ENCODE measurements at places on chromosomes 11 and 22.

DNA sequence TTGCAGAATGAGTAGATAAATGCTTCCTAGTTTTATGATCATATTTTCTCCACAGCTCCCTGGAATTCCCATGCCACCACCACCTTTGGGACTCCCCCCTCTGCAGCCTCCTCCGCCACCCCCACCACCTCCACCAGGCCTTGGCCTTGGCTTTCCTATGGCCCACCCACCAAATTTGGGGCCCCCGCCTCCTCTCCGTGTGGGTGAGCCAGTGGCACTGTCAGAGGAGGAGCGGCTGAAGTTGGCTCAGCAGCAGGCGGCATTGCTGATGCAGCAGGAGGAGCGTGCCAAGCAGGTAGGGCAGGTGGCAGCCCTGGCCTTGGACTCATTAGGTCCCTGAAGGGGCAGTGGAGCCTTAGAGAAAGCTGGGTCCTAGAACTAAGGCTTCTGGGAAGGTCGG is 2.9 kb downstream of the SF3B2 start:
- no peak for DNase-seq

GRCh38 chr11:117616979-117617378 is 180.0 kb downstream of the DSCAML1 start:
- DNase-seq, result no peak

DNA sequence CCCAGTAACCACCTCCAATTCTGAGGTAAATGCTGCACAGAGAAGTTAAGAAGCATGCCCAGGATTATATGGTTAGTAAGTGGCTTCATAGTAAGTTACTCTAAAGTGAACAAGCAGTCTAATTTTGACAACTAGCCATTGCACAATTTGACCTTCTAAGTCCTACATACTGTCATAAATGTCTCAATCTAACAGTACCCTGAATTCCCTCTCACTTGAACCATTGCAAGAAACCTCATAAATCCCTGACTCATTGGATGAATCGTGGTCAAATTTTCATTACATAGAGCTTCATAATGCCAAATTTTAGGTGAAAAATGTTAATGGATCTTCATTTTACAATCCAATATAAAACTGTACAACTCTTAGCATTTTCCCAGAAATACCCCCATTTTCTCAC is 217.3 kb upstream of the GRIA4 start:
- DNase-seq, result no peak

GRCh38 chr11:28137832-28138231 is 29.6 kb downstream of the METTL15 start:
- no peak for DNase-seq

GRCh38 chr11:9316334-9316733 is 1.9 kb upstream of the TMEM41B start:
- no peak for DNase-seq

DNA sequence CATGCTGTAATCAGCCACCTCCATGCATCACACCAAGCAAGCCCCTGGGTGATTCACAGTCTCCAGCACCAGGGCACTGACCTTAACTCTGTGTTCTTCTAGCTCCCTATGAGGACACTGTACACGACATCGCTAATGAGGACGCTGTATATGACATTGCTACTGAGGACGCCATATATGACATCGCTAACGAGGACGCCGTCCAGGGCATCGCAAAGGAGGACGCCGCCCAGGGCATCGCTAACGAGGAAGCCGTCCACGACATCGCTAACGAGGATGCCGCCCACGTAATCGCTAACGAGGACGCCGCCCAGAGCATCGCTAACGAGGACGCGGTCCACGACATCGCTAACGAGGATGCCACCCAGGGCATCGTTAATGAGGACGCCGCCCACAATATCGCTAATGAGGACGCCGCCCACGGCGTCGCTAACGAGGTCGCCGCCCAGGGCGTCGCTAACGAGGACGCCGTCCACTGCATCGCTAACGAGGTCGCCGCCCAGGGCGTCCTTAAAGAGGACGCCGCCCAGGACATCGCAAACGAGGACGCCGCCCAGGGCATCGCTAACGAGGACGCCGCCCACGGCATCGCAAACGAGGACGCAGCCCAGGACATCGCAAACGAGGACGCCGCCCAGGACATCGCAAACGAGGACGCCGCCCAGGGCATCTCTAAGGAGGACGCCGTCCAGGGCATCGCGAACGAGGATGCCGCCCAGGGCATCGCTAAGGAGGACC is 34.5 kb upstream of the DGCR6L start:
- DNase-seq, result no peak
